ENCODE measurements at places on chromosomes 3 and 15.

DNA sequence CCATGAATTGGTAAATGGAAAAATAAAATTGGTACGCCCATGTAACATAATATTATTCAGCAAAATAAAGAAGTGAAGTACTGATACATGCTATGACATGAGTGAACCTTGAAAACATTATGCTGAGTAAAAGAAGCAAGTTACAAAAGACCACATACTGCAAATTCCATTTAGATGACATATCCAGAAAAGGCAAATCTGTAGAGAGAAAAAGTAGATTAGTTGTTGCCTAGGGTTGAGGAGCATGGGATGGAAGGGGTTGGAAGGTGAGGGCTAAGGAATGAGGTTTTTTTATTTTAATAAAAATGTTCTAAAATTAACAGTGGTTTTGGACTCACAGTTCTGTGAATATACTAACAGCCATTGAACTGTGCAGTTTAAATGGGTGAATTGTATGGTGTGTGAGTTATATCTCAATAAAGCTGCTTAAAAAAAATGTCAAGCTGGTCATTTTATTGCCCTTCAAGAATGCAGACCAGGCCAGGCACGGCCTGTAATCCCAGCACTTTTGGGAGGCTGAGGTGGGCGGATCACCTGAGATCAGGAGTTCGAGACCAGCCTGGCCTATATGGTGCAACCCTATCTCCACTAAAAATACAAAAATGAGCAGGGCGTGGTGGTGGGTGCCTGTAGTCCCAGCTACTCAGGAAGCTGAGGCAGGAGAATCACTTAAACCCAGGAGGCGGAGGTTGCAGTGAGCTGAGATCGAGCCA is 8.1 kb upstream of the DLG1 start:
- no peak for DNase-seq

GRCh38 chr3:163817015-163817414 is 1261.3 kb downstream of the SI start:
- no peak for DNase-seq

DNA sequence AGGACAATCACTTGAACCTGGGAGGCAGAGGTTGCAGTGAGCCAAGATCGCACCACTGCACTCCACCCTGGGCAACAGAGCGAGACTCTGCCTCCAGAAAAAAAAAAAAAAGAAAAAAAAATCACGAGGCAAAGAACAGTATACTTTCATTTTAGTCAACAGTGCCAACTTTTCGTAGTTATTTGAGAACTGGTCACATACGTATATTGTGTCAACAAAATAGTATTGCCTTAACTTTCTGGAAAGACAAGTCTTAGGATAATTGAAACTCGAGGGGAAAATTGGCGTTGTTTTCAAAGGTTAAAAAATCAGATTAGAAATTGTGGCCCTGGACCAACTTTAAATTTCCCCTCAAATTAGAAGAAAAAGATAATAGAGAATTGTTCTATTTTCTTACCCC is 13.8 kb downstream of the GMPS start:
- no peak for DNase-seq

GRCh38 chr15:89155656-89156055 is 65.7 kb downstream of the RLBP1 start:
- DNase-seq, result no peak

DNA sequence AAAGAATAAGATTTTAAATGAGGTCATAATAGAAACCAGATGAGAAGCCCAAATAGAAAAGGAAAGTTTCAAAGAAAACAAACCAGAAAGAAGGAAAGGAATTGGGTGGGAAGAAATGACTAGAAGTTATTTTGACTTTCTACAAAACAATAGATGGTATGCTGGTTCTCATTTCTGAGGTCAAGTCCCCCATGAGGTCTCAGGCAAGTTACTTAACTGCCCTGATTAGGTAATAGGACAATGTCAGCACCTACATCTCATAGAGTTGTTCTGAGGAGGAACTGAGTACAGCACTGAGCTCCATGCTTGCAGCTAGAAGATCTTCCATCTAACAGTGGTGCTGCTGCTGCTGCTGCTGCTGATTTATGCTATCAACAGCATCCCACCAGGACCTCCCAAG is 185.9 kb downstream of the ERC2 start:
- no peak for DNase-seq

Data from iPS DF 6.9 (cell line).